T-helper 22 cell (primary cell): ENCODE measurements at places on chromosomes 6 and 20.

GRCh38 chr6:36357872-36358225 lies 21.2 kb upstream of the BNIP5 start:
- no peak for DNase-seq

GRCh38 chr6:153442096-153442495 lies 311.0 kb upstream of the RGS17 start:
- DNase-seq, result no peak

GRCh38 chr20:23995905-23996666 lies 7.5 kb upstream of the GGTLC1 start:
- no peak for DNase-seq

DNA sequence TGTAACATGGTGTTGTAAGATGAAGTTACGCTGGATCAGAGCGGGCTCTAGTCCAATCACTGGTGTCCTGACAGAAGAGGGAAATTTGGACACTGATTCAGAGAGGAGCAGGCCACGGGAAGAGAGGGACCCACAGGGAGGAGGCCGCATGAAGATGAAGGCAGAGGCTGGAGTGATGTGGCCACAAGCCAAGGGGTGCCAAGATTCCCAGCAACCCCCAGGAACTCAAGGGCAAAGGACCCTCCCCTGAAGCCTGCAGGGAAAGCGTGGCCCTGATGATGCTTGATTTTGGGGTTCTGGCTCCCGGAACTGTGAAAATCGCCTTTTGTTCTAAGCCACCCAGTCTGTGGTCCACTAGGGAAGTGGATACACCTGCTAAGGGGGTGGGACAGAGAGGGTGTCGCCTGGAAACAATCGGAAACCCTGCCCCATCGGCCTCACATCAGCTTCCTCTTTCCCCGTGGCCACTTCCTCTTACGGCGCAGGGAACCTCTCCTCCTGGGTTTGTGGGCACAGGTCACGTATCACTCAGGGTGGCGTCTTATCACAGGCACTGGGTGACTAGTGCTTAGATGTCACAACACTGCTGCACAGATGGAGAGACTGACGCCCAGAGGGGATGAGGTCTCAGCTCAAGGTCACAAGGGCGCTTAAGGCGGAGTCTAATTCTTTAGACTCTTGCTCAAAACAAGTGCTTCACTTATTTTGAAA lies 58.0 kb downstream of the SULF2 start:
- peak; percentile 66 for DNase-seq

- DNase-seq, result no peak
Observed at GRCh38 chr20:53739799-53740785, 146.5 kb upstream of the ZNF217 start.

GRCh38 chr6:119060255-119060907 lies 18.1 kb downstream of the FAM184A start:
- no peak for DNase-seq

DNA sequence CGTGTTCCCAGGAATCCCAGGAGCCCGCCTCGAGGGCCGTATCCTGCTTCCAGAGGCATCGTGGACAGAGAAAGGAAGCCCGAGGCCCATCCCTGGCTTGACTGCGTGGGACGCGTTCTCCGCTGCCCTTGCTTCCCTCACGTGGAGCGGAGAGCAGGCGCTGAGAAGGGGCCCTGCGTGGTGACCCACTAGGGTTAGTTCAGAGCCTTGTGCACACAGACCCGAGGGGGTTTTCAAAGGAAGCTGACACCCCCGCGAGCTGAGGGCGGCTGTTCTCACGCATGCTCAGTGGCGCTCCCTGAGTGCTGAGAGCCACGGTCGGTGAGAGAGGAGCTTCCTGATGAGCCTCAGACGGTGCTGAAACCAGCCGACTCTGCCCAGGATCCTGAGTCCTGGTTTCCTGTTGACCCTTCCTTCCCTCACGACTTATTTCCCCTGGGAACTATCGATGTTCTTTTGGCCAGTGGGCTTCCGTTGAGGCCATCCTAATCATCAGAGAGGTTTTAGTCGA lies 28.9 kb upstream of the CCR6 start:
- peak; percentile 87 for DNase-seq

- no peak for DNase-seq
Observed at GRCh38 chr20:21437816-21438215, 40.5 kb upstream of the NKX2-4 start.

- DNase-seq, result no peak
Observed at GRCh38 chr6:168410554-168411011, 30.4 kb upstream of the SMOC2 start.

DNA sequence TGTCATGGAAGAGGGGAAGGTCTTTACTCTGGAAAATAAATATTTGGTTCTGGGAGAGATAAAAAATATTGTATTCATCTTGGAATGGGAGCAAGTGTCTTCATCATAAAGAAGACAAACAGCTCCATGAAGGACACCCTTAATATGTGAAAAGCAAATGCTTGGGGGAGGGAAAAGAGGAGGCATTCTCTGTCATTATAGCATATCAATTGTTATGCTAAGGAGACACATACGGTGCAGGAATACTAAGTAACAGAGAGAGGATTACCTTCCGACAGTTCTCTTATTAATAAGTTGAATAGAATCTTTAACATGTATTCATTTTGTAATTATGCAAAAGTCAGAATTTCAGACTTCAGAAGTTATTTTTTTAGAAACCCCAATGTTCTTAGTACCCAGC lies 634.4 kb downstream of the UTRN start:
- DNase-seq, result no peak

DNA sequence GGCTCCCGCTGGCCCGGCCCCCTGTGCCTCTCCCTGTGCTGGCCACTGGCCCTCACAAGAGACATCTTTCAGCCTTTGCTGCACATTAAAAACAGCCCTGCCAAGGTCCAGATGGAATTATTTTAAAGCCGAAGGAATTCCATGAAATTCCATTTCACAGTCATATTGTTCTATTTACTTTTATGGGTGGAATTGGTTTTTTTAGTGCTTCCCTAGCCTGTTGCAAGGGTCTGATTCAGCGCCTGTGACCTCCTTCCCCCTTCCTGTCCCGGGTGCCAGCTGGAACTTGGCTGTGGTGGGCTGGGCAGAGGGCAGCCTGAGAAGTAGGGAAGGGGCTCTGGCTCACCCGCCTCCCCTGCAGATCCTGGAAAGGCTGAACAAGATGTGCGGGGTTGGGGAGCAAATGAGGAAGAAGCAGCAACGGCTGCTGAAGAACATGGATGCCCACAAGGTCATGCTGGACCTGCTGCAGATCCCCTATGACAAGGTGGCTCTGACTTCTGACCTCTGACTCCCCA lies 34.3 kb downstream of the UQCC2 start:
- DNase-seq, result no peak

- no peak for DNase-seq
Observed at GRCh38 chr6:42158011-42158410, 15.2 kb upstream of the GUCA1A start.

DNA sequence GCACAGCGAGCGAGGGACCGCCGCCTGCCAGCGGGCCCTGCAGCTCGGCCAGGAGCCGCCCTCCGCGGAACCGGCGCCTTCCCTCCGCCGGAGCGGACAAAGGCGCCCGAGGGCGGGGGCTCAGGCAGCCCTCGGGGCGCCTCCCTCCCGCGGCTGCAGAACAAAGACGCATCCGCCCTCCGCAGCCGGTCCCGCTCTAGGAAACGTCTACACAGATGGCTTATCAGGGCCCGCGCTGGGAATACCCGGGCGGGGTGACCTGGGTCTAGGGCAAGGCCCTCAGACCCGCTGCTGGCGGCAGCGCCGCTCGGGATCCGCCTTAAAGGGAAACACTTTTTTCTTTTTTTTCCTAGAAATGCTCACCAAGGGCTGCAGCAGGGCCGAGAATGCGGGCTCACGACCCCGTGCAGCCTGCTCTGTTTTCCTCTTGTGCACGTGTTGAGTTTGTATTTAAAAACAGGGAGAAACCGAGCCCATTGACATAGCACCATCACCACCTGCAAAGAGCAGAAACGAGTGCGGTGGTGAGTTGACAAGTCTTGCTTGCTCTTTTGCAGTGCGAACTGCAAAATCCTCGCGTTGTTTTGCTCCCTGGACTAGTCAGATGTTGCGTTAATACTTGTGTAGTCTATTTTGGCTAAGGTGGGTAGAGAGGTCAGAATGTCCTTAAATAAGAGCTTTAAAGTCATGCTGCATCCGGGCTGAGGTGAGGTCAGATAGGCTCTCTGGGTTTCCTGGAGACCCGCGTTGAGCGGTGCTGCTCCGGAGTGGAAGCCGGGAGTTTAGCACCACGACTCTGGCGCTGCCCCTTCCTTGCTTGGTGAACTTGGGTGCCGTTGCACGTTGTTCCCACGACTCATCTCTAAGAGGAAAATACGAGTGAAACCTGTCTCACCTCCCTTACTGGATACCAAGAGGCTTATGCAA lies 1.1 kb upstream of the RPS6KA2 start:
- peak; percentile 63 for DNase-seq

DNA sequence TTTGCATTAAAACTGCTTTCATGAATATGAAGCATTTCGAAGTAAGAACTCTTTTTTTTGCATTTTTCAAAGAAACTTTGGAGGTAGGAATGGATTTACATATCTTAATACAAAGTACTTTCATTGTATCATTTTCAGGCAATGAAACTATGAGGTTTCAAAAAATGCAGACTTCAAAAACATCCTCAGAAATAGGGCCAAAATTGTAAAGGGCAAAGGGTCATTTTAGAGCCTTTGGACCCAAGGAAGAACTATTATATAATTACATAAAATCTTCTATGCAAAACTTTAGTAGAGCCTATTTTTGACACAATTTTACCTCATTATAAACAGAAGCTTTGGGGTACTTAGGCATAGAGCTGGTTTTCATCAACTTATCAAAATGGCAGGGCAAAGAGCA lies 4.9 kb downstream of the PRKN start:
- no peak for DNase-seq

GRCh38 chr6:47669684-47670513 lies 28.5 kb upstream of the ADGRF4 start:
- DNase-seq, result no peak

- no peak for DNase-seq
Observed at GRCh38 chr6:136786658-136787057, 5.6 kb downstream of the MAP3K5 start.

DNA sequence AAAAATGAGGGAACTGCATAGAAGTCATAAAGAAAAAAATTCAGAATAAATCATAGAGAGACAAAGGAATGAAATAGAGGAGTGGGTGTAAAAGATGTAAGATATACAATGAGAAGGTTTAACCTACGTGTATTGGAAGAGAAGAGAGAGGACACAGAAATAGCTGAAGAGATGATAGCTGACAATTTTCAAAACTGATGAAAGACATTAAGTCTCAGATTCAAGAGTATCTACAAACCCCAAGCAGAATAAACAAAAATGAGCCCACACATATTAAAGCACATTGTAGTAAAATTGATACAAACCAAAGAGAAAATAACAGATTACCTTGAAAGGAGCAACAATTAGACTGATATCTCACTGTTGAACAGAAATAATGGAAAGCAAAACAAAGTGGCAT lies 143.3 kb upstream of the PRND start:
- DNase-seq, result no peak

GRCh38 chr20:50462093-50462690 lies 48.0 kb upstream of the PTPN1 start:
- no peak for DNase-seq

DNA sequence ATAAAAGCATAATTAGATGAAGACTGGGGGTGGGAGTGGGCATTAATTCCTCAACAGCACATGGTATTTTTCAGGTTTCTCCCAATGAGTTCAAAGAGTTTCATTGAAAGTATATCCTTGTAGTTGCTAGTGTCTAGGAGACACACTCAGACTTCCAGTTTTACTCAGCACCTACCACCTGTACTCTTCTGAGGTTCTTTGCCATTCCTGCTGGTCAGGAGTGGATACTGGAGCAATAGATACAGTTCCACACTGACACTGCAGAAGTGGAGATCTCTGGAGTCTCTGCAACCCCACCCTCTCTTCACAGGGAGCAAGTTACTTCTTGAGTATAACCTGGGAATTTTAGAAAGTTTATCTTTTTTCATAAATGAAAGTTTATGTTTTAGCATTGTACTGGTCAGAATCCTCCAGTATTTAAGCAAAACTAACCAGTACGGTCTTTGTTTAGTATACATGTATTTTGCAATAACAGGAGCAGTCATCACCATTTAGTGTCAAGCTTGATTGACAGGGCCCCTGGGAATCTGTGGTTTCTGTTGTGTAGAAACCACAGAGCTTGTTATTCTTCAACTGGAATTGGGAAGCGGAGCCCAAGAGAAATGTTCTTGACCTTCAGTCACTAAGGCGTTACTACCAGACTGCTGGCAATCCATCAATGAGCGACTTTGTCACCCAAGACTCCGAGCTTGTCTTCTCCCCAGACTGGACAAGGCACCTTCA lies 148.1 kb downstream of the ZDHHC14 start:
- no peak for DNase-seq

DNA sequence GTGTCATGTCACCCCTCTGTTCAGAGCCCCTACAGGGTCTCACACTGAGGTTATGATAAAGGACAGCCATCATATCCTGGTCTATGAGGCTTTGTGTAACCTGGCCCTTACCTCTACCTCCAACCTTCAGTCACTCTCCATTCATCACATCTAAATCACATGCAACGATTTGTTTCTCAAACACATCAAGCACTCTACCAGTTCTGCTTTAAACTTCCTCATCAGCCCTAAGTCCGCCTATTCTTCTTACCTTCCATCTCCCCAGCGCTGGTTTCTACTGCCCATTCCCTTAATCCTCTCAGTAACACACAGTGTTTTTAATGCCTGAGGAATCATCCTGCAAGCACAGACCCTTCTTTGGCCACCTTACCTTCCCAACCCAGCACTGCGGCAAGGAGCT lies 17.9 kb upstream of the BACH2 start:
- no peak for DNase-seq

GRCh38 chr6:98107801-98108200 lies 726.6 kb upstream of the POU3F2 start:
- no peak for DNase-seq

DNA sequence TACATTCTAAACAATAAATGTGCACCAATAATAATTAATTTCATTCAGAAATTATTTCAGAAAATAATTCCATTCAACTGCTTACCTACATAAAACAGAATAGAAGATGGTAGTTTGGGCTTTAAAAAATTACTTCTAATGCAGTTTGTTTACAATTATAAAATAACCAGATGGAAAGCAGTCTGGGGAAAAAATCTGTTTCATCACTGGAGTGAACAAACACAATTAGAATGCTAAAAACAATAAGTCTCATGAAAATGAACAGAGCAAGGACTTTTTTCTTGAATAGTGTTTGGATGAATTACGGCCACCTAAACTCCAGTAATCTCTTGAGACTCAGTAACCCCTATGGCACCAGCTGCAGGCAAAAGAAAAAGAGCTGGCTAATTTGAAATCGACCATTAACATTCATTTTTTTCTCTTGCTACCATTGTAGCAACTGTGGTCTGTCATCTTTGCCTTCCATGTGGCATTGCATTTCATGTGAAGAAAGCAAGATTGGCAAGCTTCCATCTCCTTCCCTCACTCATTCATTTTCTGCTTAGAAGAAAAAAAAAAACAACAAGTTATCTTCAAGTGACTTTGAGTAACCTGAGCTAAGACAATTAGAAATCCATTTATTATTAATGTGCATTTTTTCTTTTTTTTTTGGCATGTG lies 88.4 kb upstream of the CEP85L start:
- no peak for DNase-seq

DNA sequence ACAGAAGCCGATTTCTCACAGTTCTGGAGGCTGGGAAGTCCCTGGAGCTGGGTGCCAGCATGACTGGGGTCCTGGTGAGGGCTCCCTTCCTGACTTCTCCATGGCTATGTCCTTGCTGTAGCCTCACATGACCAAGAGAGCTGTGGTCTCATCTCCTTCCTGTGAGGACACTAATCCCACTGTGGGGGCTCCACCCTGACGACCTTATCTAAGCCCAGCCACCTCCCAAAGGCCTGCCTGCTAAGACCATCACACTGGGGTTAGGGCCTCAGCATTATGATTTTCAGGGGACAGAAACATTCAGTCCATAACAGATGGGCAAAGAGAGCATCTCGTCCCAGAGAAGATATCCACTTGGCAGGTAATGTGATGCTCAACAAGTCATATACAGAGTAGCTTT lies 16.8 kb downstream of the RPP40 start:
- no peak for DNase-seq
